Kidney glomerular epithelial cell (primary cell): ENCODE measurements at places on chromosomes 4 and X.

- DNase-seq = no peak
These were observed 62.3 kb downstream of the POLR2B start for GRCh38 chr4:57041020-57041419.

GRCh38 chrX:1327651-1328304 lies 8.8 kb upstream of the IL3RA start:
- DNase-seq = no peak

GRCh38 chrX:13761606-13762414 lies 27.3 kb downstream of the OFD1 start:
- DNase-seq = no peak

- no peak for DNase-seq
These were observed 556.0 kb downstream of the TRIML1 start for GRCh38 chr4:188695261-188695660.

DNA sequence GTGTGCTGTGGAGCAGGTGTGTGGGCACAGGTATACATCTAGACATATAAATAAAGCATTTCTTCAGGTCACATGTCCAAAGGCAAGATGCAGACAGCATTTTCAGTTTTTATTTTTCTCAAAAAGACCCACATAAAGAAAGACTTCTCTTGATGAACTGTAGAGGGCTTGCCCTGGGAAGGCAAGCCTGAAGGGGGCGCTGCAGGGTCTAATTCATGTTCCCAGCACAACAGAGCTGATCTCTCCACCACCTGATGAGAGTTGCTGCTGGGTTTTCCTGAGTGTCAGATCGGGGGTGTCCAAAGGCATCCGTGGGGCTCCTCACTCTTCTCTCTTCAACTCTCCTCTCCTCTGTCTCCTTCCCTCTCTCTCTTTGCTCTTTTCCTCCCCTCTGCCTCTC lies 26.6 kb downstream of the ADRA2C start:
- no peak for DNase-seq
